ENCODE measurements at places on chromosomes 12 and 14. TPM values are rescaled to one million over a fixed set of nuclear protein-coding genes. Genes with fewer than 3 reads are reported as not detected.

- DNase-seq = no peak
Observed at GRCh38 chr12:45774508-45775162, 45.1 kb downstream of the ARID2 start.

- no peak for DNase-seq
Observed at GRCh38 chr14:102731101-102731870, 46.0 kb upstream of the TRAF3 start.

- no peak for DNase-seq
Observed at GRCh38 chr14:68144051-68144681, 324.6 kb downstream of the RAD51B start.

GRCh38 chr12:127500512-127501035, 766.4 kb upstream of the TMEM132C start:
- DNase-seq = no peak

Gene DDX55
- 12.8 TPM for total RNA-seq

Gene SLC7A7
- total RNA-seq = 1.5 TPM

Gene ATL1
- 19.0 TPM for total RNA-seq
